GM03348 (cell line): ENCODE measurements at places on chromosomes 4 and X.

DNA sequence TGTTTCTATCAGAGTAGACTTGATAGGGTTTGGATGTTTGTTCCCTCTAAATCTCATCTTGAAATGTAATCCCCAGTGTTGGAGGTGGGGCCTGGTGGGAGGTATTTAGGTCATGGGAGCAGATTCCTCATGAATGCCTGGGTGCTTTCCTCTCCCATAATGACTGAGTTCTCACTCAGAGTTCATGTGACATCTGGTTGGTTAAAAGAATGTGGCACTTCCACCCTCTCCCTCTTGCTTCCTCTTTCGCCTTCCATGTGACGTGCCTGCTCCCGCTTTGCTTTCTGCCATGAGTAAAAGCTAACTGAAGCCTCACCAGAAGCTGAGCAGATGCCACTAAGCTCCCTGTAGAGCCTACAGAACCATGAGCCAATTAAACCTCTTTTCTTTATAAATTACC, 47.3 kb upstream of the SRPX start:
- no peak for DNase-seq

DNA sequence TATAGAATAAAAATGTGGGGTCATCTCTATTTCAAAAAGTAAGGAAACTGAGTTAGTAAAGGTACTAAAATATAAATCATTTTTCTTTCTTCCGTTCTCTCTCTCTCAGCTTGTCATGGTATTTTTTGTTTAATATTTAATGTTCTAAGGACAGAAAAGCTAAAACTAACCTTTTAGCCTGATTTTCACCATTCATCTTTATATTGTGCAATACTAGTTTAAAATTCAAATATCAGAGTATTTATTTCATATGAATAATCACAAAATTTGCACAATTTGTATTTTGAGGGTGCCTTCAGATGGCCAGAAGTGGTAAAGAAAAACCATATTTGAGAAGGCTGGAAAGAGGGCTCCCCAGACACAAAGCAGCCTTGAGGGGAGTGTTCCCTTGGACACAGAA, 197.6 kb upstream of the AR start:
- no peak for DNase-seq

- DNase-seq: no peak
Observed at GRCh38 chr4:118287711-118288451, 64.9 kb downstream of the PRSS12 start.

GRCh38 chr4:10184041-10184440, 67.4 kb upstream of the WDR1 start:
- peak; percentile 50 for DNase-seq

DNA sequence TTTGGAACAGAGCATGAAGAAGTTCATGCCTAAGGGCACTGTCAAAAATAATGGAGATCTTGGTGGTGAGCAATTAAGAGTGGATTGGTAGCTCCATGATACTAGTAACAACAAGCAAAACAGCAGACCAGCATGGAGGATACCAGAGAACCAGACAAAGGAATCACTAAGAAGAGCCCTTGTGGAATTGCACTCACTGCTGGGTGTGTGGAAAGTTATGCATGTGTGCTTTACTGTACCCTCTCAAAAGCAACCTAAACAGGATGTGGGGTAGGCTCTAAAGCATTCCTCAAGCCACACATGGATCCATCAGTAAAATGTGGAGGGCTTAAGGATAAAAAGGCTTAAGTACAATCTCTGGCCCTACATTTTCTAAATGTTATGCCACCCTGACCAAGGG, 69.5 kb downstream of the AR start:
- DNase-seq: no peak

DNA sequence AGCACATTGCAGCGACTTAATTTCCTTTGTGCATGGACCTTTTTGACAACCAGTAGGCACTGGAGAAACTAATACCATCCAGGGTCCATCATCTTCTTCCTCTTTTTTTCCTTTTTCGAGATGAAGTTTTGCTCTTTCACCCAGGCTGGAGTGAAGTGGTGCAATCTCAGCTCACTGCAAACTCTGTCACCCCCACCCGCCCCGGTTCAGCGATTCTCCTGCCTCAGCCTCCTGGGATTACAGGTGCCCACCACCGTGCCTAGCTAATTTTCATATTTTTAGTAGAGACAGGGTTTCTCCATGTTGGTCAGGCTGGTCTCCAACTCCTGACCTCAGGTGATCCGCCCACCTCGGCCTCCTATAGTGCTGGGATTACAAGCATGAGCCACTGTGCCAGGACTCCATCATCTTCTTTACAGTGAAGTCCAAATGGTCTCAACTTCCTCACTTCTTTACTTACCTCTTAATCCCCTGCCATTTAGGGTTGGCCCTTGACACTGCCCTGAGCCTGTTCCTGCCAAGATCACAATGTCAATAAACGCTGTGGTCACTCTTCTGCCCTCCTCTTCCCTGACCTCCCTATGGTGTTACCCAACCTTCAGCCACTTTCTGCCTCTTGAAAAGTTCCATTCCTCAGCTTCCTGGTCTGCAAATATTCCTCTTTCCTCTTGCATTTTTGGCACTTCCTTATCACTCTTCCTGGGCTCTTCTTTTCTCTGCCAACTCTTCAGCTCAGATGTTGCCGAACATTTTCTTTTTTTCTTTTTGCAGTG, 119.8 kb upstream of the SLC34A2 start:
- no peak for DNase-seq

DNA sequence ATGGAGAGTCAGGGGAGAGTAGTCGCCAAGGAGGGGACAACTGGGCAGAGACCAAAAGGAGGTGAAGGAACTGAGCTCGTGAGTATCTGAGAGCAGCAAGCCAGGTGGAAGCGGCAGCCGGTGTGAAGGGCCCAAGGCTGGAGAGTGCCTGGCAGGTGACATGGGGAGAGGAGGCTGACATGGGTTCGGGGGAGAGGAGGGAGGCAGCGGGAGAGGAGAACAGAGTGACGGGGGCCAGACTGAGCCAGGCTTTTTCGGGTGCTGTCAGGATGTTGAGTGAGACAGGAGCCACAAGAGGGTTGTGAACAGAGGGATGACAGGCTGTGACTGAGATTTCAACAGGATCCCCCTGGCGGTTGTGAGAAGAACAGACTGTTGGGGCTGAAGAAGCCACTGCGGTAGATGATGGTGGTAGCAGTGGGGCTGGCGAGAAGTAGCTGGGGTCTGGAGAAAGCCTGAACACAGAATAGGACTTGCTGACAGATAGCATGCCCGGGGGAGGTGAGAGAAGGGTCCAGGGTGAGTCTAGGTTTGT, 5.7 kb downstream of the ELK1 start:
- DNase-seq: peak; percentile 18

GRCh38 chr4:108544481-108544880, 75.9 kb upstream of the RPL34 start:
- DNase-seq: no peak

DNA sequence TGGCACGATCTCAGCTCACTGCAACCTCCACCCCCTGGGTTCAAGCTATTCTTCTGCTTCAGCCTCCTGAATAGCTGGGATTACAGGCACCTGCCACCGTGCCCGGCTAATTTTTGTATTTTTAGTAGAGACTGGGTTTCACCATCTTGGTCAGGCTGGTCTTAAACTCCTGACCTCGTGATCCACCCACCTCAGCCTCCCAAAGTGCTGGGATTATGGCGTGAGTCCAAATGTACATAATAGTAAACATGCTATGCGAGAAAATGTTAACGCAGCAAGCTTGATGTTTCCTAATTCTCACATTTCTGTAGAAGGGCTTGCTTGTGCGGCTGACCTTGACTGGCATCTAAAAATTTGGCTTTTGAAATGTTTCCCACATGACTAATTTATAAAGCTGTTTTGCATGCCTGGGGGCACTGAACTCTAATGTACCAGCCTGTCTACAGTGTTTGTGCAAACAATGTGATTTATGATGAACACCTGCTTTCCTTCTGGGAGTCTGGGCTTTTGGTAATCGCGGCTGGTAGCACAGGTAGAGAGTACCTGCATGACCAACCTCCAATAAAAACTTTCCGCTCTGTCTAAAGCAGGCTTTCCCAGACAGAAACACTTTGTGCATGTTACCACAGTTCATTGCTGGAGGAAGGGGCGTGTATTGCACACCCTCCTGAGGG, 216.8 kb downstream of the IL15 start:
- no peak for DNase-seq

GRCh38 chr4:175369087-175369486, 443.0 kb downstream of the GPM6A start:
- DNase-seq: peak; percentile 33

DNA sequence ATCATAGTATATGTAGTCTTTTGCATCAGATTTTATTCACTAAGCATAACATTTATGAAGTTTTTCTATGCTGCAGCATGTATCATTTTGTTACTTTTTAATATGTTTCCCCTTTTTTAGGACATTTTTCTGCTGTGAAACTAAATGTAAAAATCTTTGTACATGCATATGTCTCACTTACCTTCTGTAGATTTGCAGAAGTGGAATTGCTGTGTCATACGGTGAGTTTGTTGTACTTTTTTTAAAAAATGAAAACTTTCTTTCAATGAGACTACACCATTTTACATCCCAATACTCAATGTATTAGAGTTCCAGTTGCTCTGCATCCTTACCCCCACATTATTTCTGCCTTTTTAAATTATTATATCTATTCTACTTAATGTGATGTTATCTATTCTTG, 868.9 kb downstream of the PDHA2 start:
- DNase-seq: no peak

GRCh38 chrX:109872021-109872732, 130.7 kb upstream of the TMEM164 start:
- DNase-seq: peak; percentile 11

DNA sequence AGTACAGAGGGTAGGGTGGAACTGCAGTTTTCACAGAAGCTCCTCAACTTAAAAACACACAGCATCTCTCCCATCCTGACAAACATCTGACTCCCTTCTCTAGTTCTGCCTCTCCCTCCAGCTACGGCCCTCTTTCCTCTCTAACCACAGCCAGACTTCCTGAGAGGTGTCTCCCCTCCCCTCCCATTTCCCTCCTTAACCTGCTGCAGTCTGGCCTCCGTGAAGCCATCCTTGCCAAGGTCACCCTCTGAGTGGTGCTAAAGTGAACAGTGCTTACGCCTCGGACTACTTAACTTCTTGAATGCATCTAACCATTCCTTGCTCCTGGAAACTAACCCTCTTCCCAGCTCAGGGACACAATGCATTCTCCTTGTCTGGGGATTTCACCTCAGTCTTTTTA, 53.3 kb downstream of the RTL5 start:
- DNase-seq: no peak

DNA sequence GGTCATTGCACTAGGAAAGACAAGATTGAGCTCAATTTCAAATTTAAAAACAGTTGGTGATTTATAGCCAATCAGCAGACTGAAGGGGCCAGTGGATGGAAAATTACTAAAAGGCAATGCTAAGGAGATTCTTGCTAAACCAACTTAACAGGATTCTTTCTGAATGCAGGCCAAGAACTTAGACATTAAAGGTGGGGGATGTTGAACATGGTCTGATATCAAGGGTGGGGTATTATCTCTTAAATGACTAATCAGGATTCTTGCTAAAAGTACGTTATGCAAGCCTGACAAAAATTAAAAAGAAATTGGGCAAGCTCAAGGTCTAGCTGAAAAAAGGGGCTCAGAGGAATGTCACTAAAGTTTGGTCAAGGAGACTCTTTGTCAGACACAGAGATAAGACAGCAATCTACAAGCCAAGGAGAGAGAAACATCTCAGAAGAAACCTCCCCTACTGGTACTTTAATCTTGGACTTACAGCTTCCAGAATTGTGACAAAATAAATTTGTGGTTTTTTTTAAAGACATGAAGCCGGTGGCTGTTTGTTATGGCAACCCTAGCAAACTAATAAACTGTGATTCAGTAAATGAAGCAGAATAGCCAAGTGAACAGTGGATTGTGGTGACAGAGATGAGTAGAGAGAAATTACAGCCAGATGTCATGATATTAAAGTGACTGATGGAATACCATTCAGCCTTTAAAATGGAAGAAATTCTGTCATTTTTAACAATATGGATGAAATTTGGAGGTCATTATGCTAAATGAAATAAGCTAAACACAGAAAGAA, 120.3 kb upstream of the KLHL4 start:
- no peak for DNase-seq
